Fibroblast of lung (primary cell): ENCODE measurements at places on chromosomes 4 and X. TPM values are rescaled to one million over a fixed set of nuclear protein-coding genes. Genes with fewer than 3 reads are reported as not detected.

The ELF2 gene
- total RNA-seq = 42.6 and 51.4 TPM in 2 replicates

The BST1 gene
- 14.6 and 15.7 TPM in 2 replicates for total RNA-seq

- H3K4me3 ChIP-seq = no peak overlapping the region
- DNase-seq = peak; percentile 11
- H3K27me3 ChIP-seq = no peaks in the 10 kb centered on the region
- H3K4me1 ChIP-seq = no peaks in the 10 kb centered on the region
These were observed 233.4 kb downstream of the TEX13A start for GRCh38 chrX:104987063-104987462.

DNA sequence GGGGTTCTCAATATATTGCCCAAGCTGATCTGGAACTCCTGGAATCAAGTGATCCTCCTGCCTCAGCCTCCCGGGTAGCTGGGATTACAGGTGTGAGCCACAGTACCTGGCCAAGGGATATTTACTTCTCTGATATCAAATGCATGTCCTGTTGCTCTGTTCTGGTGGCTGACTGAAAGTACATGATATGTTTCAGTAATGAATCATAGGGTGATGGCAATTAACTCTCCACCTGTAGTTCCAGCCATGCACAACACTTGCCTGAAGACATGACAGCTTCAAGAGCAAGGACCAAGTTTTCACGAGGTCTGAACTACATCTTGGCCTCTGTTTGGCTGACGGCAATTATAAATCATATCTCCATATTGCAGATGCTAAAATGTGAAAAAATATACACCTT is 9.1 kb downstream of the ZCCHC4 start:
- no peak overlapping the region for H3K27ac ChIP-seq
- no peaks in the 10 kb centered on the region for H3K36me3 ChIP-seq
- H3K4me3 ChIP-seq = no peak overlapping the region
- no peaks in the 10 kb centered on the region for H3K27me3 ChIP-seq

DNA sequence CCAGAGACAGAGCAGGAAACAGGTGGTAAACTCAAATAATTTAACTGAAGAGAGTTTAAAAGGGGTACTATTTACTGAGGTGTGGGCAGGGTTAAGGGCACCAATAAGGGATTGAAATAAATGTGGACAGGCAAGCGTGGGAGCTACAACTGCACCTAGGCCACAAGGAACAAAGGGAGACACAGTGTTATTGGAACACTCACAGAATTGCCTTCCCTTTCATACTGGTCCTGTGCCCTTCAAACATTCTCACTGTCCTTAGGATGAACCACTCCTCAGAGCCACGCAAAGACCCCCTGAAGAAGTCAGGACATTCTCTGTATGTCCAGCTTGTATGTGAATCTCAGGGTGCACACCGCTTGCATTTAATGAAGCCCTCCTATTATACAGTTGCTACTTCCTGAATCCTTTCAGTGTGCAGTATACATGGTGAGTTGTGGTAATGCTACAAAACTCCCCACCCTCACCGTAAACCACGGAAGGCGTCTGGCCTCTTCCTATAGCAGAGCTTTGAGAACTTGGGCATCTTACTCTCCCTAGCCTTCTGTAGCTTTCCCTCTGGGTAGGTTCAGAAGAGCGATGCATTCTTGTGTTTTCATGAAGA is 9.6 kb upstream of the MRPL1 start:
- no peak for DNase-seq
- no peaks in the 10 kb centered on the region for H3K4me1 ChIP-seq
- no peaks in the 10 kb centered on the region for H3K36me3 ChIP-seq

- peaks cover 16% of the 10 kb centered on the region for H3K27me3 ChIP-seq
- DNase-seq = no peak
- no peaks in the 10 kb centered on the region for H3K4me1 ChIP-seq
- no peaks in the 10 kb centered on the region for H3K36me3 ChIP-seq
- H3K27ac ChIP-seq = no peak overlapping the region
These were observed 63.1 kb downstream of the SORCS2 start for GRCh38 chr4:7255488-7255881.

- H3K27ac ChIP-seq = no peak overlapping the region
- DNase-seq = no peak
- no peaks in the 10 kb centered on the region for H3K36me3 ChIP-seq
- H3K4me1 ChIP-seq = no peaks in the 10 kb centered on the region
- no peaks in the 10 kb centered on the region for H3K27me3 ChIP-seq
- H3K4me3 ChIP-seq = no peak overlapping the region
These were observed 14.3 kb upstream of the RAB28 start for GRCh38 chr4:13498469-13498868.

DNA sequence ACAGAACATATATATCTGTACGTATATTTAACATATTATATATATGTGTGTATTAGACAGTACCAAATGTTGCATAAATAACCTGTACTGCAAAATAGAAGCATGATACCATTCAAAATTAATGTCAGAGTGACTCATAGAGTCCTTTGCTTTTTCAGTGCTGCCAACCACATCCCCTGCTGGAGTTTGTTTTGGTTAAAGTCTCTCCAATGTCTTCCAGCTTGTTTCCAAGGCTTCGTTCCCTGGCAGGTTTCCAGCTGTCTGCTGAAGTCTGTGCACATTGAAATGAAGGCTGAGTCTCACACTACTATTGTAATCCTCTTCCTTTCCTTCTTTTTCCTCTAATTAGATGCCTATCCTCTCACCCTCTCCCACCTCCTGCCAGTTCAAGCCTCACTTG is 14.9 kb downstream of the NRK start:
- no peak overlapping the region for H3K4me3 ChIP-seq
- no peaks in the 10 kb centered on the region for H3K27me3 ChIP-seq
- no peak overlapping the region for H3K27ac ChIP-seq
- no peaks in the 10 kb centered on the region for H3K36me3 ChIP-seq

DNA sequence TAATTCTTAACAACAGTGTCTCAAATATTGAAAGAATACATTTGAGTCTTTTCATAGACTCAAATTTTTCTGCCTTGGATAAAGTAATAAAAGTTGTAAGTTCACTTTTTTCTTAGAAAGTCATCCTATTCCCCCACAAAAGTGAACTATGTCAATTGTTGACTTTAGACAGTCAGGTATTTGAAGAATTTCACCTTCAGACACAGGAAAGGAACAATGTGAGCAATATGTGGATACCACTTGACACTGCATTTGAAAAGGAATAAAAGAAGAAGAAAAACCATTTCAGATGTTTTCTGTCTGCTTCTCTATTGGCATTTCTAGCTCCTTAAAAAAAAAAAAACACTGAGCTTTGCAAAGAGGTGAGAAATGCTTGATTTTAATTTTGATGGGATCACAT is 1389.0 kb upstream of the IGFBP7 start:
- H3K4me3 ChIP-seq = no peak overlapping the region
- no peaks in the 10 kb centered on the region for H3K4me1 ChIP-seq
- H3K27ac ChIP-seq = no peak overlapping the region
- no peak for DNase-seq
- H3K27me3 ChIP-seq = no peaks in the 10 kb centered on the region

DNA sequence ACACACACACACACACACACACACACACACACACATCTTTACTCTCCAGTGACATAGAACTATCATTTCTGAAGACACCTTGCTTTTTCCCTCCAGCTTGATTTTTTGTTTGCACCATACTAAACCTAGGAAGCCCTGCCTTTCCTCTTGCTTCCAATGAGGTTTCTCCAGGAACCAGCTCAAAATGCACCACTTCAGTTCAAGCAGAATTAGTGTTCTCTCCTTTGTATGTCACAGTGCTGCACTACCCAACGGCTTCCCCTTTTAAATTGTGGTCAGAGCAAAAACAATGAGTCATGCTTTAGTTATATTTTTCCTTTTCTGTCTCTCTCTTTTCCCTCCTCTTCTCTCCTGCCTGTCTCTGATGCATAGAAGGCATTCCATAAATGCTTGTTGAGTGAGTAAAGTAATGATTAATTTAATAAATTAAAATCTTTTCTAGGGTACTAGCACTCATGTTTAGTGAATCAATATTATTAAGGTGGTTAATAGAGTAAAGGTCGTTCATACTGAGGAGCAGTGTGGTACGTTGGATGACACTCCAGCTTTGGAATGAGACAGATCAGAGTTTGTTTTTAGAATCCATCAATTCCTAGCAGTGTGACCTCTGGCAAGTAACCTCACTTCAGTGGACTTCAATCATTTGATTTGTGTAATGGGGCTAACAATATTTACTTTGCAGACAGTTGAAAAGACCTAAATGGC is 5.9 kb downstream of the RTL3 start:
- no peaks in the 10 kb centered on the region for H3K36me3 ChIP-seq
- no peak overlapping the region for H3K4me3 ChIP-seq
- H3K27ac ChIP-seq = peak overlapping the region; percentile 7
- no peaks in the 10 kb centered on the region for H3K4me1 ChIP-seq

- no peak overlapping the region for H3K27ac ChIP-seq
- H3K36me3 ChIP-seq = no peaks in the 10 kb centered on the region
- H3K4me1 ChIP-seq = no peaks in the 10 kb centered on the region
- no peak for DNase-seq
- H3K27me3 ChIP-seq = no peaks in the 10 kb centered on the region
These were observed 20.4 kb downstream of the MSANTD1 start for GRCh38 chr4:3269105-3269927.

The HTR2C gene
- total RNA-seq = not detected in 2 replicates

- H3K4me1 ChIP-seq = no peaks in the 10 kb centered on the region
- H3K4me3 ChIP-seq = no peak overlapping the region
- DNase-seq = no peak
- H3K27ac ChIP-seq = no peak overlapping the region
- H3K36me3 ChIP-seq = no peaks in the 10 kb centered on the region
- no peaks in the 10 kb centered on the region for H3K27me3 ChIP-seq
These were observed 75.9 kb downstream of the QRFPR start for GRCh38 chr4:121304893-121305292.

The G3BP2 gene
- total RNA-seq = 140 and 143 TPM in 2 replicates

The EDNRA gene
- total RNA-seq = 0.77 and 2.0 TPM in 2 replicates

The VSIG4 gene
- not detected in 2 replicates for total RNA-seq

The STK26 gene
- 2.0 and 2.8 TPM in 2 replicates for total RNA-seq

The CXCL6 gene
- total RNA-seq = 0.17 and 0.77 TPM in 2 replicates

The SLC9B1 gene
- 1.8 and 2.0 TPM in 2 replicates for total RNA-seq

DNA sequence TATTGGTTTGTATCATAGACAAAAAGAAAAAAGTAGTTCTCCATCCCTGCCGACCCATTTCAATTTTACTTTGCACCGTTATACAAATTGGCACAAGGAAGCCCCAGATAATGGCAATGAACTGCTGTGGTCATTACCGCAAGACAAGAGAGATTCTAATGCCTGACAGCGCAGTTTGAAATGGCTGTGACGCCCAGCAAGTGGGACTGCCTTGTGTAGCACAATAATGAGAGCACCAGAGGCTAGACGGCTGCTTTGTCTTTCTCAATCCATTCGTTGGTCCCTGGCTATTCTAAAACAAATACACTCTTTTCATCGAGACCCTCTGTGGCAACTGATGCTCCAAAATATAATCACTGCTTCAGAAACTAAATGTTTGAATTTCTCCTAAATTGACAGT is 192.4 kb upstream of the NEIL3 start:
- H3K27me3 ChIP-seq = no peaks in the 10 kb centered on the region
- peak; percentile 59 for DNase-seq
- no peak overlapping the region for H3K4me3 ChIP-seq
- no peaks in the 10 kb centered on the region for H3K36me3 ChIP-seq
- peaks cover 14% of the 10 kb centered on the region for H3K4me1 ChIP-seq

The CXCL1 gene
- 1.5 and 2.3 TPM in 2 replicates for total RNA-seq
